PC-9 (cell line): ENCODE measurements at places on chromosomes 1 and 21. TPM values are rescaled to one million over a fixed set of nuclear protein-coding genes. Genes with fewer than 3 reads are reported as not detected.

- H3K4me3 ChIP-seq, result no peak overlapping the region
- no peak for DNase-seq
- no peaks in the 10 kb centered on the region for H3K36me3 ChIP-seq
- no peaks in the 10 kb centered on the region for H3K4me1 ChIP-seq
- no peak overlapping the region for H3K27ac ChIP-seq
Observed at GRCh38 chr1:246516126-246516525, 9.0 kb upstream of the SMYD3 start.

GRCh38 chr1:220203816-220204215 lies 68.4 kb downstream of the RAB3GAP2 start:
- no peaks in the 10 kb centered on the region for H3K27me3 ChIP-seq
- no peak overlapping the region for H3K27ac ChIP-seq
- peaks cover 20% of the 10 kb centered on the region; the same call in 1 of the 2 replicates for H3K36me3 ChIP-seq
- no peak for DNase-seq

Gene C1orf105
- not detected in 2 replicates for total RNA-seq

Gene DISP3
- total RNA-seq, result not detected in 2 replicates

- no peaks in the 10 kb centered on the region for H3K27me3 ChIP-seq
- no peaks in the 10 kb centered on the region for H3K36me3 ChIP-seq
- no peak for DNase-seq
- H3K4me1 ChIP-seq, result no peaks in the 10 kb centered on the region
Observed at GRCh38 chr21:43361127-43361492, 65.8 kb downstream of the SIK1 start.

- no peak overlapping the region for H3K4me3 ChIP-seq
- no peaks in the 10 kb centered on the region for H3K36me3 ChIP-seq
- H3K27ac ChIP-seq, result no peak overlapping the region
- H3K27me3 ChIP-seq, result no peaks in the 10 kb centered on the region
- no peaks in the 10 kb centered on the region for H3K4me1 ChIP-seq
Observed at GRCh38 chr1:200213921-200214320, 186.4 kb downstream of the NR5A2 start.

DNA sequence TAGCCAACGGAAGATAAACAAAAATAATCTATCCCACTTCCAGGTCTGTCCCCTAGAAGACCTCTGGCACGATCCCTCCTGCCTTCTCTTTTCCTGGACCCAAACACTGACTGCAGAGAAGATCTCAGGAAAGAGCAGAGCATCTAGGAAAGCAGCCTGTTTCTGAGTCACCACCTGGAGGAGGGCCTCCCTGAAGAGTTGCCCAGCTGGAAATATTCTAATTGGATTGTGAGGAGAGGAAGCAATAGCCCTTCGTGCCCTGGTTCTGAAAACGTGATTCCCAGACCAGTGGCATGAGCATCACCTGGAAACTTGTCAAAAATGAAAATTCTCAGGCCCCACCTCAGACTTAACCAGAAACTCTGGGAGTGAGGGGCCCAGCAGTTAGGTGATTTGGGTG lies 411.1 kb downstream of the SETD4 start:
- no peak for DNase-seq
- H3K36me3 ChIP-seq, result no peaks in the 10 kb centered on the region
- H3K4me3 ChIP-seq, result no peak overlapping the region

- no peaks in the 10 kb centered on the region for H3K27me3 ChIP-seq
- H3K4me3 ChIP-seq, result no peak overlapping the region
- no peaks in the 10 kb centered on the region for H3K4me1 ChIP-seq
- H3K27ac ChIP-seq, result no peak overlapping the region
Observed at GRCh38 chr1:208089761-208090370, 154.3 kb downstream of the PLXNA2 start.

Gene HUNK
- not detected in 2 replicates for total RNA-seq
